Transverse colon (tissue), 4 donors: ENCODE measurements at places on chromosomes 2 and 18.
A peak's percentile ranks its signal among the peaks of the same experiment; 100 is the strongest.

DNA sequence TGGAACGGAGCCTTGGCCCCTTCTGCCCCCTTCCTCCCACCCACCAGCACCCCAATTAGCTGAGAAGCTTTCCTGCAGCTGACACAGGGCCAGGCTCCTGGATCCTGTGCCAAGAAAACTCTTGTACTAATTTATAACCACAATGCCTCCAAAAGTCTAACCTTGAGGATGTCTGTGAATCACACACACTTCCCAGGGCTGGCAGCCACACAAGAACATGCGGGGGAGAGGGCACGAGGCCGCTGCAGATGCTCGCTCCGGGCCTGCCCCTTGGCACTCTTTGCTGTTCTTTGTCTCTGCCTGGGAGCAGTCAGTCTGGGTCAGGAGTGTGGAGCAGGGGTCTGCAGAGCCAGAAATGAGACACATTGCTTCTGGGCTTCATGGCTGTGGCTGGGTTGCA, 62.7 kb upstream of the KIF5C start:
- DNase-seq, result peak; percentile 41

DNA sequence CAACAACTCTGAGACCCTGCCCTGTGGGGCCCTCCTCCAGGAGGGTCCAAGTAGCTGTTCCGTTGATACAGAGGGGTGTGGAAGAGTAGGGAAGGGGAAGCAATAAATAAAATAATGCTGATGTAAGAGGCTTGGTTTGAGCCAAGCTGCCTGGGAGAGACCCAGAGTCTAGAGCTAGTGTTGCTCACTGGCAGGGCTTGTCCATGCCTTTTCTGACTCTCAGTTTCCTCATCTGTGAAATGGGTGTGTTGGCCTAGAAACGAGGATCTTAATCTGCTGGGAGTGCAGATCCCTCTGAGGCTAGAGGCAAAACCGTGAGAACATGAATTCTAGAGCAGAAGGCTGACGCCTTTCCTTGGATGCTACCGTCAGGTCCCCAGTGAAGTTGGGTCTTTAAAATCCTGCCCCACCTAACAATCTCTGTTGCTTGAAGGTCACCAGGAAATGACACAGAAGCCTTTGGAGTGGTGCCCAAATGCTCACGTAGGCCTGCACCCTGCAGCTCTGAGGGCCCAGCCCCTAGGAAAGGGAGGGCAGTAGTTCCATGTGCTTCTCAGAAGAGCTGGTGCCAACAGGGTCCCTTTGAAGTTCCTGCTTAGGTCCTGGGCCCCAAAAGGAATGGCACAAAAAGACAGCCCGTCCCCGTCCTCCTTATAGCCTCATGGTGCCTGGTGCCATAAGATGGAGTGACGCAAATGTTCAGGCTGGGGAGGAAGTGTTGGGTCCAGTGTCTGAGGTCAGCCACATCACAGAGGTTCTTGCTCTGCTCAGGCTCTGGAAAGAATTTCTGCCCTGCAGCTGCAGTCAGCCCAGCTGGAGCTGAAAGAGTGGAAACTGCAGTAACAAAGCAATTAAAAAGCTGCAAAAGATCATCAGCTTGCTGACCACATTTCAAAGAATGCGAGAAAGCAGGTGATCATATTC, 73.2 kb upstream of the SMAD2 start:
- DNase-seq, result peak; percentile 66

DNA sequence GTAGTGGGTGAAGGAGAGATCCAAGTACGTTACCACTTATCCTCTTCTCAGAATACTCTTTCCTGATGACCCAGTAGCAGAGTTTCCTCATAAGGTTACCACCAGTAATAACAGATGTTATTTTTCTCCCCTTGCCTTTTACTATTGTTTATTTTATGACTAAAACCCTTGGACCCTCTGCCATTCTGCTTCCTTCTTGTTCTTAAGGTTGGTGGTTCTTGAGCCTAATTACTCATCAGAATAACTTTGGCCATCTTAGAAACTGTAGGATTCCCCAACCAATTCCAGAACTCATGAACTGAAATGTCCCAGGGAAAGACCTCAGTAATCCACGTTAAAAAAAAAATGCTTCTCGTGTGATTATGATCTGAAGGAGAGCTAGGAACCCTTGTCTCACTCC, 64.9 kb downstream of the CHST9 start:
- no peak for DNase-seq

GRCh38 chr2:38948995-38949394, 59.3 kb downstream of the ARHGEF33 start:
- DNase-seq, result no peak

DNA sequence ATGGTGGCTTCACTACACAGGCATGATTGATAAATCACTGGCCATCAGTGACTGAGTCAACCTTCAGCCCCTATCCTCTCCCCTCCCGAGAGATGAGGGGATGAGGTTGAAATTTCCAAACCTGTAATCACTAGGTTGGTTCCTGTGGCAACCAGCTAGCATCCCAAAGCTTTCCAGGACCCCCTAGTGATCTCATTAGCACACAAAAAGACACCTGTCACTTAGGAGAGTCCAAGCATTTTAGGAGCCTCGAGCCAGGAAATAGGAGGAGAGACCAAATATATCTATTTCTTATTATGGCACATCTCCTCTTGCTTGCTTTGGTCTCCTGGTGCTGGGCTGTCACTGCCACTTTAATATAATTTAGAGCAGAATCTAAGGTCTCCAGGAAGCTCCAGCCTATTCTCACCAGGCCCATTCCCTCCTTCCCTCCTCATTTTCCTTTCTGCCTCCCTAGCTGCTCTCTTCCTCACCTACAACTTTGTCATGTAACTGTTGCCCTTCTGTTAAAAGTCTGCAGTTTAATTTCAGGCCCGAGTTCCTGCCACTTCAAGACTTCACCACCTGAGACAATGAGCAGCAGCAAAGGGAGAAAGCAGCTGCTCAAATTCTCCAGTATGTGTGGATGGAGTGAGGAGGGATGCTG, 33.2 kb upstream of the NAB1 start:
- no peak for DNase-seq

DNA sequence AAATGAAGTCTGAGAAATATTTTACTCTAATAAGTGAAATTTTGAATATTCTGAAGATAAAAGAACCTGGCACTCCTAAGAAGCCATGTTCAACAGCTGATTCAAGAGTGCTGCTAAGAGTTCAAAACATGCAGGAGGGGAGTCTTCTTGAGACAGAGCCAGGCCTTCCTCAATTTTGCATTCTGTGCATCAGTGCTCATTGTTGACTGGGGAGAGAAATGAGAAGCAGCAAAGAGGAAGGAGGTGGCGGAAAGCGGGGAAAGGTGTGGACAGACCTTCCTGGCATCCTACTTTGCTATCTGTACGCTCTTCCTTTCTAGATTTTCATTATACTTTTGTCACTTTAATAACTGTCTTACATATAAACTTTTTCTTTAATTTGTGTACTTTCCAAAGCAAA, 29.7 kb upstream of the TXNDC2 start:
- DNase-seq, result no peak

DNA sequence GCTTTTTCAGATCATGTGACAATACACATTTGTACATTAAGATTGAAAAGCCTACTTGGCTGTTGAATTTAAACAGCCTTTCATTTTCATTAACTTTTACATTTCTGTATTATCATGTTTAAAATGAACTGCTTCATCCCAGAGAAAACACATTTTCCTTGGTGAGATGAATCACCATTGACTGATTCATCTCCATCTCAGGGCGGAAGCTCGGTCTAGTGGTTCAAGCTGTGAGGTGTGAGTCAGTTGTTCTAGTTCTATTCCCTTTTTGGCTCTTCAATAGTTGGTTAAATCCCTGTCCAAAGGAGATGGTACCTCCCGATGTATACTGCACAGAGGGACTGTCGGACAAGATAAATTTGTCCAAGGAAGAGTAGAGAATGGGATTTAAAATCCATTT, 189.7 kb downstream of the ADCYAP1 start:
- no peak for DNase-seq

GRCh38 chr2:45439788-45440773, 171.0 kb downstream of the SRBD1 start:
- no peak for DNase-seq

DNA sequence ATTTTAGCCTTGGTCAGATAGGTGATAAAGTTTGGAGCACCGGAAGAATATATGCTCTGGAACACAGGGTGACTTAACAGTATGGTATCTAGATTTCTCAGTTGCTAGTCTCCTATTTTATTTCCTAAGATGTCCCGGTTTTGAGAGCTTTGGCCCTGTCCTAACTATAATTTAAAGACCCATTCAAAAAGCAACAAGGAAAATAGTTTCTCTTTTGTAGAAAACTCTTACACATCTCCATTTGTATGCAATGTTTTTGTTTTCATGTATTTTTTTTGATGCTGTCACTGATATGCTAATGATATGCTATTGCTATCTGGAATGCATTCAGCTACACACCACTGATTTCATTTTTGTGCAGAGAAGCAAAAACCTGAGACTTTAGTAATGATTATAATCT, 237.8 kb downstream of the GPD2 start:
- DNase-seq, result no peak

- DNase-seq, result no peak
These were observed 770 bp downstream of the NBAS start for GRCh38 chr2:15560140-15560987.

DNA sequence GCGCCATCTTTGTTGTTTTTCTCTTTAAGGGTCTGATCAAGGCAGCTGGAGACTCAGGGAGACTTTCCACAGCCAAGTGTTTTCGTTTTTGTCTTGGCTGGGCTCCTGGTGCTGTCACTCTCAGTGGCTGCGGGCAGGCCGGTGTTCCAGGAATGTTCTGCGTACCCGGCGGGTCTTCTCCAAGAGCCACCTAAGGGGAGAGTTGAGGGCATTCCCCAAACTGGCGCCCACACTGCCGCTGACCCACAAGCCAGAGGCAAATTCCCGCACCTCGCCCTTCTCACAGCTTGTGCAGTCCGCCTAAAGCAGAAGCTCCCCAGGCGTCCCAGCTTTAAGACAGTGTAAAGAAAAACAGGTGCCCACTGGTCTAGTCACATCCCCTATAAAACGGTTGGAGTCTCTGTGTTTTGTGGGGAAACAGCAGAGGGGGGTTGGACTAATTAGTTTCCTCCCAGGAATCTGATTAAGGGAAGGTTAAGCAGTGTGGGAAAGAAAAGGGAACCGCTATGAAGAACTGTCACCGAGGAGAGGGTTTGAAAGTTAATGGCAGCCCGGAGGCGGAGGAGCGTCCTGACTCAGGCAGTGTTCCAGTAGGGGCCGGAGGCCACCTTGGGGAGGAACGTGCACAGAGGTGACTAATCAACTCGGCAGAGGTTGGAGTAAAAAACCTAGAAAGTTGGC, 224.5 kb downstream of the SLC4A3 start:
- no peak for DNase-seq

- no peak for DNase-seq
These were observed 655.9 kb upstream of the SOX11 start for GRCh38 chr2:5036256-5036655.

DNA sequence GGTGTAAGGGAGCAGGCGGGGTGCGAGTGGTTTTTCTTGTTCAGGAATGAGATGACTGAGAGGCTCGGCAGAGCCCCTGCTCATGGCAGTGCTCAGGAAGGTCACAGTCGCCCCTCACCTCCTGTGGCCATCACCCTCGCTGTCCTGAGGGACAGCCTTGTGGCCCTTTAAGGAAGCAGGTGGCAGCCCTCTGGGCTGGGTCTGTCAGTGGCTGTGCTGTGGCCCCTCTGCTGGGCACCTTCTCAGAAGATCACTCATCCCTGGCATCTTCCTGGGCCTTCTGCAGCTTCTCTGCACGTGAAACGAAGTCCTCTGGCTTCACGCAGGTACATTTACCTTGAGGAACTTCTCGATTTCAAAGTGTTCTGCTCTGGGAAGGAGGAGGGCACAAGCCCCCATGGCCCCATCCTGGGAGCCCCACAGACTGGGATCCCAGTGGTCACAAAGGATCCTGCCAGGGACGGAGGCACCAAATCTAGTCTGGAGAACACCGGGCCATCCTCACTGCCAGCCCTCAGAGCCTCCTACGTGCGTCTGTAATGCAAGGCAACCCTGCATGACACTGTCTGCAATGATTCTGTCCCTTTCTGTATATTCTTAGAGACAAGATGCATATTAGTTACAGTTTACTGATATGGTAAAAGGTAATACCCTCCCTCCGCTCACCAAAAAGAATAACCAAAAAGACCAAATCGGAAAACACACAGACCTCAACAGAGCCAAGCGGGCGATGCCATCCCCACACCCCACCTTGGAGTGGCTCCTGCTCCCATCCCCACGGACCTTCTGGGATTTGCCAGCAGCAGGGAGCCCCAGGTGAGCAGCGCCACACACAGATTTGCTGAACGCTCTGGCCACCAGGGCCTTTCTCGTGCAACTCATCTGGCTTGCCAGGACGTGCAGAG, 25.9 kb upstream of the FAHD2A start:
- no peak for DNase-seq

DNA sequence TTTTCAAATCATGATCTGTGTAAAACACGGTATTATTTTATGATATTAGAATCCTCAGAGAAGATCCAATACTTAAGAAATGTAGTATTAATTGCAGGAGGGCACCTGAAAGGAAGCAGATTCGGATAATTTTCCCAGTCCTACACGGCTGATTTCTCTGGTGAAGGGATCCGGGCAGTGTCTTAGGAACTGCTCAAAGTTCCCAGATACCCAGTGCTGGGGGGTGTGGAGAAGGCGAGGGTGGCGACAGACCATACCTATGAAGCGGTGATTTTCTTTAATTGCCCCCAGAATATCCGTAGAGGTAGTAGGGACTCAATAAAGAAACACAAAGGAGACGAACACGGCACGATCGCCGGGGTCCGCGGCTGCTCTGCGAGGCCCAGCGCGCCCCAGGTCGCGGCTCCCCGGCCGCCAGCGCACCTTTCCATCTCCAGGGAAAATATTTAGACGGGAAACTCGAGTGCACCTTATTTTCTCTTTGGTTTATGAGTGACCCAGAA, 1.4 kb upstream of the SOX11 start:
- no peak for DNase-seq

DNA sequence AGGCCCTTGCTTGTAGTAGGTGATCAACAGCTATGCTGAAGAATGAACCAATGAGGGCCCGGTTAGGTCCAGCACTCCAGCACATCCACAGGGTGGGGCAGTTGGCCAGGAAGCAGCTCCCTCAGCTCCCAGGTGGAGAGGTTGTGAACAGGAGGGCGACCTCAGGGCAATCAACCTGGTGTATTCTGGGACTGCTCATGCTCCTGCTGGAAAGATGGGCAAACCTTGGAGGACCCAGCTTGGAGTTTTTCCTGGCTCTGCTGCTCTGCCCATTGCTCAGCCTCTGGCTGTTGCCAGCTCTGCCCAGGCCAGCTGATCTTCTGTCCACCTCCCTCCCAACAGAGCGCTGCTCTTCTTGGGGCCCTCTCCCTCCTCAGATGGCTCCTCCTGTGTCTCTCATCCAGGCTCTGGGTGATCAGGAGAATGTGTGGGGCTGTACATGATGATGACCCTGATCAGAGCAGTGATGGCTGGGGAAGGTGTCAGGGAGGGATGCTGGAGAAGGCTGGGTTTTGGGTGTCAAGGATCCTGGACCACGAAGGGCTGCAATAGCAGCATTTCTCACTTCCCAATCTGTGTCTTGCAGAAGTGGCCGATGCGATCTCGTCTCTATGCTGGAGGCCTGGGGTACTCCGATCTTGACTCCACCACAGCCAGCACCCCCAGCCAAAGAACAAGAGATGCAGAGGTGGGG, 3.4 kb downstream of the TCF23 start:
- DNase-seq, result no peak

DNA sequence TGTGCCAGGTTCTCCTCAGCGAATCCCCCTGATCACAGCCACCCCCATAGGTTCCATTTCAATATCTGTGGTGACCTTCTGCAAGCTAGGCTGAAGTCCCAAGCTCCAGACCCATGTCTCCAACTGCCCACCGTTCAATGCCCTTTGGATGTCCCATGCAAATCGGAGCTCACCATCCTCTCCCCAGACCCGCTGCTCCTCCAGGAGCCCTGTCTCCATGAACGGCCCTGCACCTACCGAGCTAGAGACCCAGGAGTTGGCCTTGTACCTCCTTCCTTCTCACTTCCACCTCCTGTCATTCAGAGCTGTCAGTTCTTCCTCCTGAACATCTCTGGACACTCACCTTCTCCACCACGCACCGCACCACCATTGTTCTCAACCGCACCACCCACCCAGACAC, 1.0 kb upstream of the FAHD2A start:
- no peak for DNase-seq
